ENCODE measurements at places on chromosomes 3 and 15.

GRCh38 chr3:183504597-183504996, 50.9 kb downstream of the KLHL6 start:
- DNase-seq = no peak

GRCh38 chr3:23800731-23801130, 5.0 kb upstream of the UBE2E1 start:
- no peak for DNase-seq

DNA sequence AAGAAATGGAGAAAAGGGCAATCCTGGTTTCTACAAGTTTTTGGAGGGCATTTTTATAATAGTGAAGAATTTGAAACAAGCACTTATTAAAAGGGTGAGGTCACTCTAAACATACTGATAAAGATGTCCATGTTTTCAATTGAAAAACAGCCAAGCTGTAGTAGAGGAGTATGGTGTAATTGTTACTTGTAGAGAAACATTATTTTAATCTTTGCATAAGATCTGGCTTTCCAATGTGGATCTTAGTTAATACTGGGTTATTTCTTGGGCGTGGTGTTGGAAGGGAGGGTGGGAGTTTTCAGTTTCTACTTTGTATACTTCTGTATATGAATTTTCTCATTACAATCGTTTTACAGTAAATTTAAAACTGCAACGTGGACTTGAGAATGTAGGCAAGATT, 22.8 kb downstream of the MORF4L1 start:
- DNase-seq = no peak

DNA sequence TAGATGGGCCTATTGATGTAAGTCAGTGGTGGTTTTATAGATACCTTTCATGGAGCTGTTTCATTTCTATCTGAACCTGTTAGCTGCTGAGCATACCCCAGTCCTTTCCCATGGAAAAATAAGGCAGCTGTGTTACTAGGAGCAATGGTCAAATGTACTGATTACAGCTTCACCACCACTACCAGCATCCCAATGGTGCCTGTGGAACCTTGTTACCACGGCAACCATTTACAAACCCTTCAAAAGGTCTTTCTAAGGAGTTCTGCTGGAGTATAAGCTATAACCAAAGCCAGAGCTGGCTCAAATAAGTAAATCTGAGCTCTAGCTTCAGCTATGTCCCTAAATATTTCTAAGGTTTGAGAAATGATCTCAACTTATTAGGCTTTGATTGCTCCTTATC, 133.4 kb upstream of the ACP3 start:
- no peak for DNase-seq

DNA sequence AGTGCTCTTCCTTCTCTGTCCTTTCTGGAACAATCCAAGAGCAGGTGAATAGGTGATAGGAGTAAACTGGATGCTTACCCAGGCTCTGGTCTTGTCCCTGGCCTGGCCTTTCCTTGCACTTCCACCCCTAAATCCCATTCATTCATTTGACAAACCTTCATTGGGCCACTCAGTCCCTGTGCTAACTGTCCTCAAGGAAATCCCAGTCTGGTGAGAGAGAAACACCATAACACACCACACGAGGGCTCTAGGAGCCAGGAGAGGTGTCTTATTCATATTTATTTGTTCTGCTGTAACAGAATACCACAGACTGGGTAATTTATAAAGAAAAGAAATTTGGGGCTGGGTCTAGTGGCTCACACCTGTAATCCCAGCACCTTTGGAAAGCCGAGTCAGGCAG, 22.8 kb downstream of the EFCC1 start:
- peak; percentile 59 for DNase-seq

GRCh38 chr3:36762918-36763849, 1.2 kb downstream of the DCLK3 start:
- DNase-seq = no peak

GRCh38 chr15:89665449-89666181, 10.3 kb upstream of the KIF7 start:
- DNase-seq = peak; percentile 33

DNA sequence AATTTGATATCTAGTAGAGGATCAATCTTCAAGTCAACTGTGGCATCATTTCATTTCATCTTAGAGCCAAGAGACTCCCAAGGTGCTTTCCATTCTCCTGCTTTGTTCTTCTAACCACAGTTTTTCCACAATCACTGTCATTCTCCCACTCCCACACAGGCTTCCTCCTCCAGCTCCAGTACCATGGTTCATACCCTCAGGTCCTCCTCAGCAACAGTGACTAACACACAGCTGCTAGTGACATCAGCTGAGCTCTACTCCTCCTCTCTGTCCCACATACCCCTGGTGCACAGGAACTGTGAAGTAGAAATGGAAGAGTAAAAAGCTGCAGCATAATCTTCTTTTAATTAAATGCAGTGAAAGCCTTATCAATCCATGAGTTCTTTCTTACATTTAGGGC, 200.2 kb upstream of the DPH6 start:
- DNase-seq = no peak

DNA sequence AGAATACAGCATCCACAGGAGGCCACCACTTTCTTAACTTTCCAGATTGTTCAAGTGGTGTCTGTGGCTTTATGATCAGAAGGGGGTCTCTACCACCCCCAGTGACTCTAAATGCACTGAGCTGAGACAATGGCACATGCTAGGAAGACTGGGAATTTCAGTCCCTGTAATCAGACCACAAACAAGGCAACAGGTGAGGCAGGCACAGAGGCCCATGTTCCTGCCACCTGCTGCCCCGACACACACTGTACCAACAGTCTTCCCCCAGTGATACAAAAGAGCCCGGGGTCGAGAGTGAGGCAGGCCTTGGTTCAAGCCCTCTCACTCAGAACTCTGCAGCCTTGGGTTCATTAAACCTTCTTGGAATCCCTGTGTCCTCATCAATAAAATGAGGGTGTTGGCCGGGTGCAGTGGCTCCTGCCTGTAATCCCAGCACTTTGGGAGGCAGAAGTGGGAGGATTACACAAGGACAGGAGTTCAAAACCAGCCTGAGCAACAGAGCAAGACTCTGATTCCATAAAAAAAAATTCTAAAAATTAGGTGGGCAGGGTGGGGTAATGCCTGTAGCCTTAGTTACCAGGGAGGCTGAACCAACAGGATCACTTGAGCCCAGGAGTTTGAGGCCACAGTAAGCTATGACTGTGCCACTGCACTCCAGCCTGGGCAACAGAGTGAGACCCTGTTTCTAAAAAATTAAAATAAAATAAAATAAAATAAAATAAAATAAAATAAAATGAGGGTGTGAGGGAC, 55.8 kb downstream of the ADCY5 start:
- DNase-seq = no peak

DNA sequence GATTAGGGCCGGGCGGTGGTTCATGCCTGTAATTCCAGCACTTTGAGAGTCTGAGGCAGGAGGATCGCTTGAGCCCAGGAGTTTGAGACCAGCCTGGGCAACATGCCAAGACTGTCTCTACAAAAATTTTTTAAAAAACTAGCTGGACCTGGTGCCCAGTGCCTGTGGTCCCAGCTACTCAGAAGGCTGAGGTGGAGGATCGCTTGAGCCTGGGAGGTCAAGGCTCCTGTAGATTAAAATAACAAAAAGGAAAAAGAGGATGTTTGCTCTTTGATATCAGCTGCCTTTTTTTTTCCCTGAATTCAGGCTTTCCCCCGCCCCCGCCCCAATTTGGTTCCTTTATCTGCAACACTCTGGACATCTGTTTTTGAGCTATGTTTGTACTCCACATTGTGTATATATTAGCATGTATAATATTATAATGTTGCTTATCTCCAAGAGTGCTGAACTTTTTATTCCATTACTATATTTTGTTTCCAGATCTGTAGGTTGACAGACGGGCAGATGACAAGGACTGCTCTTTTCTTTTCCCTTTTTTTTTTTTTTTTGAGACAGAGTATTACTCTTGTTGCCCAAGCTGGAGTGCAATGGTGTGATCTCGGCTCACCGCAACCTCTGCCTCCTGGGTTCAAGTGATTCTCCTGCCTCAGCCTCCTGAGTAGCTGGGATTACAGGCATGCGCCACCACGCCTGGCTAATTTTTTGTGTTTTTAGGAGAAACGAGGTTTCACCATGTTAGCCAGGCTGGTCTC, 4.6 kb downstream of the SNAP23 start:
- no peak for DNase-seq

DNA sequence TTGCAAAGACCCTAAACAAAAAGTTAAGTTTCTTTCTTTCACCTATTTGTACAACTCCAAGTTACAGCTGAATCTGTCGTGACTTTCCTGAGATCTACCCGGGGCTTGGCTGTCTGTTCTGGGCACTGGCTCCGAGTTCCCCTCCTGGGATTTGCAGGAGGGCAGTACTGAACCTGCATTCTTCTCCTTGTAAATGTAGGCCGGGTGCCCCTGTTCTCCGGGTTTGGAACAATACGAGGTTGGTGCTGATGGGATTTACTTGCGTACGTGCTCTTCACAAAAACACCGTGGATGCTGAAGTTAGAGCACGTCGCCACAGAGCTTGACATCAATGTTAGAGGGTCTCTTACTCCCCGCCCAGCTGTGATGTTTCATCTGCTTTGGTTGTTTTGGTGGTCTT, 48.1 kb downstream of the KLHL25 start:
- no peak for DNase-seq

GRCh38 chr3:136068708-136069107, 103.2 kb downstream of the PPP2R3A start:
- no peak for DNase-seq
